ENCODE measurements at places on chromosomes 1 and 21. TPM values are rescaled to one million over a fixed set of nuclear protein-coding genes. Genes with fewer than 3 reads are reported as not detected.

GRCh38 chr1:170659399-170660035, 4.4 kb upstream of the PRRX1 start:
- DNase-seq: no peak

FNDC5 gene
- total RNA-seq: not detected

- no peak for DNase-seq
Observed at GRCh38 chr1:85142753-85143152, 58.1 kb downstream of the SYDE2 start.

GRCh38 chr1:24125456-24125855, 13.5 kb upstream of the MYOM3 start:
- DNase-seq: no peak

DNA sequence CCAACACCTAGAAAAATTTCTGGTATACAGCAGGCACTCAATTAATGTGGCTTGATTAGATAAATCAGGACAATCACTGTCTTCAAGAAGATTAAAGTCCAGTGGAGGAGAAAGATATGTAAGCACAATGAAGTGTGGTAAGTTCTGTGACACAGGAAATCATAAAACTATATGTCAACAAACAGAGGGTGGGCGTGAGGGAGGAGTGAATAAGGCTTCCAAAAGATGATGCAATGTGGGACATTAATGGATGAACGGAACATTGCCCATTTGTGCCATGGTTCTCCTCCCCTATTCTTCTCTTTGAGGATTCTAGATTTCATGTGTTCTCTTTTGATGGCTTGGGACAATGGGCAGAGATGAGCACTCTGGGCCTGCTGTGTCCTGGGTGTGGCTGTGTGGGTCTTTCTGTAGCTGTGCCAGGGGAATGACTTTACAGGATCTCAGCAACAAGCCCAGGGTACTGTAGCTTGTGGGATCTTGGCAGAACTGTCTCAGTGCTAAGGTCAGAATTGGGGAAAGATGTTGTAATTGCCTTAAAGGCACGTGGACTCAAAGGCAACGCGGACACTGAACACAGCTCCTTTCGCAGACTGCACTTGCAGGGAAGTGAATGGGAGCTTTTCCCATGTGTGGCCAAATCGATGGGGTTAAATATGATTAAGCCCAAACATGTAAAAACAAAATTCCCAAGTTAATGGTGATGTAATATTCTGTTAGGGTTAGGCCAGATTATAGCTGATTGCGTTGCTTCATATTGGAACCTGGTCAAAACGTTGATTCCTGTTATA, 366.9 kb downstream of the TGFB2 start:
- DNase-seq: no peak

HES4 gene
- not detected for total RNA-seq

DNA sequence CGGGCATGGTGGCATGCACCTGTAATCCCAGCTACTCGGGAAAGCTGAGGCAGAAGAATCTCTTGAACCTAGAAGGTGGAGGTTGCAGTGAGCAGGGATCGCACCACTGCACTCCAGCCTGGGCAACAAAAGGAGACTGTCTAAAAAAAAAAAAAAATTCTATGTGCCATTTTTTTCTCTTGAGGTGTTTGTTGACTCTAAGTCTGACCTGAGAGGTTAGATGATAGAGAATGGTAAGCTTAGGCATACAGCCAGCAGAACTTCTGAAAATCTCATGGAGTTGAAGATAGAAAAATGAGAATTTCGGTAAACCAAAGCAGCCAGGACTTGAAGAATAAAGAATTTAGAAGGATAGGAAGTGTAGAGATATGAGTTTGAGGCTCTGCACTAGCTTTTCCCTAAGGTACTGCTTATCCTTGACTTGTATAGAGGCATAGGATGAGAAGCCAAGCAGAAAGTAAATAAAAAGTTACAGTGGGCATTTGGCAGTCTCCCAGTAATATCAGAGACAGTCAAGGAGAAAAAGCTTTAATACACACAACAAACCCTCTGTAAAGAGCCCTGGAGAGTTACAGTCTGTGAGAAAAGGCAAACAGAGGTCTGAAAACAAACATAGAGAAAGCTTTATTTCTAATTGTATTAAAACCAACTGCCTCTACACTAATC, 24.3 kb downstream of the F13B start:
- DNase-seq: no peak

GRCh38 chr1:112581586-112582192, 37.3 kb downstream of the ST7L start:
- no peak for DNase-seq

DNA sequence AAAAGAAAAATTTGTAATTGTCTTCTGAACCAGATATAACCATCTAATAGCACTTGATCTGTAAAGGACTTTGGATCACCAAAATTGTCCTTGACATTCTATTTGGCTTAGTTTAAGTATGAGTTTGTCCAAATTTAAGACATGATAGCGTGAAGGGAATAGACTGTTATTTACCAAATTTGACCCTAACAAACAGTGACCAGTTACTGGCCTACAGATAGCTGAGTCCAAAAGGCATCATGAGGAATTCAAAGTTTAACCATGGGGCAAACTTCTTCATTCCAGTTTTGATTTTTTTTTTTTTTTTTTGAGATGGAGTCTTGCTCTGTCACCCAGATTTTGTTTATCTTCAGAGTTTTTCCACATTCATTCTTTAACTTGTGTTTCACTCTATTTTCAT, 38.5 kb downstream of the CLIC4 start:
- DNase-seq: peak; percentile 32

GRCh38 chr1:45326627-45327623, at the start of gene HPDL:
TSS of gene HPDL (plus strand) at chr1:45326895. CDS start at chr1:45327149, 254 bp downstream.
- no peak for DNase-seq

MNDA gene
- total RNA-seq: not detected

TEX38 gene
- not detected for total RNA-seq

AMY2A gene
- not detected for total RNA-seq
